ENCODE measurements at places on chromosomes 13 and 19. TPM values are rescaled to one million over a fixed set of nuclear protein-coding genes. Genes with fewer than 3 reads are reported as not detected.
A peak's percentile ranks its signal among the peaks of the same experiment; 100 is the strongest.

The GET3 gene
- 36.6 TPM for total RNA-seq

The OBI1 gene
- 11.4 TPM for total RNA-seq

The ZNF285 gene
- 1.1 TPM for total RNA-seq

GRCh38 chr13:97648171-97648880, 214.4 kb downstream of the RAP2A start:
- no peak for DNase-seq

GRCh38 chr13:63972328-63972727, 2556.7 kb upstream of the PCDH20 start:
- no peak for DNase-seq

- DNase-seq = no peak
Measured at GRCh38 chr19:1909761-1910080, 4.5 kb downstream of the ADAT3 start.

DNA sequence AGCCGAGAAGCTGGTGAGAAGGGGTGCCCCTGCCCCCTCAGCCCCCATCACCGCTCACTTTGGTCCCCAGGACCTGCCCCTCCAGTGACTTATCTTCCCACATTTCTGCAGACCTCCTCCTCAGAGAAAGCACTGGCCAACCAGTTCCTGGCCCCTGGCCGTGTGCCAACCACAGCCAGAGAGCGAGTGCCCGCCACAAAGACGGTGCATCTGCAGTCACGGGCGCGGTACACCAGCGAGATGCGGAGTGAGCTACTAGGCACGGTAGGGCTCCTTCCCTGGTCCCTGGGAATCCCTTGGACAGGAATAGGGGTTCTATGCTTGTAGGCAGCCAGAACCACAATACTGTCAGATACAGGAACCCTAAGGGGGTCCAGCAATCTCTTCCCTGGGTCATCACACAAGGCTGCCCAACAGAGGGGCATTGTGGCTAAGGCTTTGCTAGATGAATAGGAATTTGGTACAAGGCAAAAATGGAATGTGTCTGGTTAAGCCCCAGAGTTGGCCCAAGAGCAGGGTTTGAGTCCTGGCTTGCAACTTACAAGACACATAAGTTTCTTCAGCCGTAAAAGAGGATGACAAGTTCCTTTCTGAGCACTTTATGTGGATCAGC, 1.0 kb downstream of the USE1 start:
- DNase-seq = no peak

DNA sequence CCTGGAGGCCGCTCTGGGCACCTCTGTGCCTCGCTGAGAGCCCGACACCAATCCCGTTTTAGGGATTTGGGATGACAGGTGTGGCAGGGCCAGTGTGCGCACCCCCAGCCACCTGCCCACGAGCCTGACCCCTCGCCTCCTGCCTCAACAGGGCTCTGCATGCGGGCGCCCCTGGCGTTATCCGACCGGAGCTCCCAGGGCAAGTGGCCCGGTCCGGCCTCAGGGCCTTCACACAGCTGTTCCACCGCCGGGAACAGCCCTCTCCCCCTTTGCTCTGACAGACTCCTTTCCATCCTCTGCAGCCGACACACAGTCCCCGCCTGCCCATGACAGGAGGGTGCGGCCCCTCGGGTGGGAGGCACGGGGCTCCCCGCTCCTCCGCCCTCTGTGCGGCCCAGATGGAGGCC, 7.1 kb upstream of the WDR18 start:
- DNase-seq = no peak

GRCh38 chr19:33231511-33231910, 5.9 kb upstream of the SLC7A10 start:
- no peak for DNase-seq

GRCh38 chr19:3881272-3882040, 971 bp downstream of the ATCAY start:
- no peak for DNase-seq

DNA sequence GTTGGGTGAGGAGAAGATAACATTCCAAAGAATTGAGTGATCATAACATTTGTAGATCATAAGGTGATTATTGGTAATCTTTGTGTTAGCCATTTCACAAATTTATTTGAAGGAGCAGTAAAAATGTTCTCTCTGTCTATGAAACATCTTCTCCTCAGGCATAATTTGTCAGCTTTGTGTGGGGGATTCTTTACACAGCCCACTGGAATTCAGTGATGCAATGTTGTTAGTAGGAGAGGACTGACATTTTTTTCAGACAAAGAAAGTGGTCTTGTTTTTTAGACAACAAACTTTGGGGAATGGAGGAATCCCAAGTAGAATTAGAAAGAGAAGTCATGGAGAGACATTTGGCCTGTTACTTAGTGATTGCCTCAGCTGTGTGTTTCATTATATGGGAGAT, 100.3 kb downstream of the ITGBL1 start:
- no peak for DNase-seq

DNA sequence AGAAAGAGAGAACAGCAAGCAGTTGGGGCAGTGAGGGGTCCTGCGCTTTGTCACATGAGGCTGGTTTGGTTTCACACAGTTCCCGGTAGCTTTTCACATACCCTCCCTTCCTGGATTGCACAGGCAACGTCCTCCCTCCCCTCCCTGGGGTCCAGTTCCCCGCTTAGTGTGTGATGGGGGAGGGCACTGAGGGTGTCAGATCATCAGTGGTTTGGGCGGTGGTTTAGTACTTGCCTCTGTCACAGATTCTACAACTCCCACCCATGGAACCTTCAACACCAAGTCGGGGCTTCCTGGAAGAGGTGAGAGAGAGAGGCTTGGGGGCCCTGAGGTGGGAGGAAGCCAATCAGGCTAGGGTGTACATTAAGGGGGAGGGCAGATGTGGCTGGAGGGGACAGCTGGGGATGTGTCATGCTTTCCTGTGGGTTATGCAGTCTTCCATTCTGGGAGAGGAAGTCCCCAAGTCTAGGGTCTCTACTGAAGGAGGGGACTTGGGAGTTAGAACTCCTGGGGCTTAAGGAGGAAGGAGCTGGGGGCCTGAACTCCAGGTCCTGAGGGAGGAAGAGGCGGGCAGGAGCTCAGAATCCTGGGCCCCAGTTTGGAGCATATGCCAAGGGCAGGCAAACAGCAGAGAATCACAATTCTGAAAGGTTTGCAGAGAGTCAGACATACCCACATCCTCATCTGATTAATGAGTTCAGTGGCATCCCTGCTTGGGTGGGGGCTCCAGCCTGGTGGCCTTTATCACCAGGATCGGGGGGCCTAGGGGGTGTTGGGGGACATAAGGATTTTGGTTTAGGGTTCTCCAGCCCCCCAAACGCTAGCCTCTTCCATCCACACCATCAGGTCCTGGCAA, at the start of gene NKG7:
TSS of gene NKG7 (minus strand) at position 6 of the 856 bp plus-strand sequence. CDS start 119 bp downstream, outside the sequence.
- no peak for DNase-seq

- DNase-seq = peak; percentile 22
Measured at GRCh38 chr13:37621811-37622361, 23.3 kb upstream of the POSTN start.

DNA sequence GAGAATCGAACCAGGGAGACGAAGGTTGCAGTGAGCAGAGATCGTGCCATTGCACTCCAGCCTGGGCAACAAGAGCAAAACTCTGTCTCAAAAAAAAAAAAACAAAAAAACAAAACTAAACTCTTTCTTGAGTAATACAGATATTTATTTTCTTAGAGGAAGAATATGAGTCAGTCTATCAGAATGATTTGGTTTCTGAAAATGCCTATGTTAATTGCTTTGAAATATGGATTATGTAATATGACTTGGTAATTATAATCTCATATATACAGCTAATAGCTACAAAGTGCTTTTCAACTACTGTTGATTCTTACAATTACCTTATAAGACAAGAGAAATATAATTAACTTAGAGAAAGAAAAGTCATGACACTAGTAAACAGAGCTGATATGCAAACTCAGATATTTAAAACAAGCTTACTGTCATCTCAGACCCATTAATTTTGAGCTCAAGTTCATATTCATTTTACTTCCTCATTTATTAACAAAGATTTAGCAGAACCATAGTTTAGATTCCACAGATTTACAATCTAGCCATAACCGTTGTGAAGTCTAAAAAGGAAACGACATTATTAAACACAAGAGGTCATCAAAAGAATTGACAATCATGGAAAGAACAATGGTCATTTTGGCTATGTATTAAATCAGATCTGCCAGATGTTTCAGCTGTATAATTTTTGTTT, 88.0 kb downstream of the TBC1D4 start:
- no peak for DNase-seq

DNA sequence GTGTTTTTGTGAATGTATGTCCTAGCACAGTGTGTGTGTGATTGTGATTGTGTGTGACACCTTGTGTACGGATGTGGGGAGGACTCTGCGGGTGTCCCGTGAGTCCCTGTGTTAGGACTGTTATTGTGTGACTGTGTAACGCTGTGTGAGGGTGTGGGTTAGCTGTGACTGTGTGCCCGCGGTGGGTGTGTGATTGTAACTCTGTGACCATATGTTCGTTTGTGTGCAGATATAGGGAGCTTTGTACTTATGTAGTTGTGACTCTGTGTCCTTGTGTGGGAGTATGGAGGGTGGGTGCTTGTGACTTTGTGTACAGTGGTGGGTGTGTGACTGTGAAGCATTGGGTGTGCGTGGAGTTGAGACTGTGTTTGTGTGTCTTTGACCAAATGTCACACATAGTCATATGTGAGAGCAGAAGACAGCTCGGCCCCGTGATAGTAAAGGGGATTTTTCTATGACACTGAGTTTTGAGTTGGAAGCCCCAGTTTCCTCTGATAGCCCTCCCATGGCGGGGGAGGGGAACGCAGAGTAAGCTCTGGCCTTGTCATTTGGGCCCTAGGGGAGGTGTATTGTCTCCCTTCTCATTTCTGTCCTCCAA, 949 bp upstream of the ZNF260 start:
- DNase-seq = no peak

Measured in omental fat pad (tissue), 4 donors.